IPS DF 6.9 (cell line): ENCODE measurements at places on chromosomes 16 and 17.

DNA sequence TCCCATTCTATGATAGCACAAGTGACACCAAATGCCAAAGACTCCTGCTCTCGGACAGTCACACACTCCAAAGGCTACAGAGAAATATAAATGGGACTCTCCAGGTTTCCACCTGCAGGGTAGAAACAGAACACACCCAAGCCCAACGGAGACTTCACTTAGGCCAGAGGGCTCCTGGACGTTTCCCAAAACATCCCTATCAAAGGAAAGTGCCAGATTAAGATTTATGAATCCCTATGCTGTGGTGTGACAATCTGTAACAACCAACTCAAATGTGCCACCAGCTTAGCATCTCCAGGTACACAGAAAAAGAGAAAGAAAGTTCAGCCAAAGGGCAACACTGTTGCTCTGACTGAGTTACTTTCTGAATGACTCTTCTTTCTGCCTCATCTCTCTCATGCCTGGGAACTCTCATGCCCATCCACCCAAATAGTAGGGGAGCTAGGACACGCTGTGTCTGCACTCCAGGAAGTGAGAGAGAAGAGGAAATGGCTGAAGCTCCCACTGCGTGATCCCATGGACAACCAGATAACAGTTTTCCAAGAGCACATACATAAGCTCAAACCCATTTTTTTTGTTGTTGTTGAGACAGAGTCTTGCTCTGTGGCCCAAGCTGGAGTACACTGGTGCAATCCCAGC lies 49.7 kb downstream of the SMG6 start:
- DNase-seq: no peak

DNA sequence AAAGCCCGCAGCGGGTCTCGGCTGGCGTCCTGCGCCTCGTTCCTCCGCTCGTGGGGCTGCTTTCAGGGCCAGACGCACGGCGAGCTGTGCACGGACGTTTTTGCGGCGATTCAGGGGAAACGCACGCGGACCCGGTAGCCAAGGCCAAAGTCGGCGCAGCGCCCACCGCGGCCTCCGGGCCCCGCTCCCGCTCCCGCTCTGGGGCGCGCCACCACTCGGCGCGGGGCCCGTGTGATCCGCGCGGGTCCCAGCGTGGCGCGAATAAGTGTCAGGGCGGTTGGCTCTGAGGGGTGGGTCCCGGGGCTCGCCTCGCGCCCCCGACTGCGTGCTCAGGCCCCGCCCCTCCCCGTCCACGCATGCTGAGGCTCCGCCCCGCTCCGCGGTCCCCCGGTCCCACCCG lies 694 bp upstream of the TBCD start:
- DNase-seq: no peak

DNA sequence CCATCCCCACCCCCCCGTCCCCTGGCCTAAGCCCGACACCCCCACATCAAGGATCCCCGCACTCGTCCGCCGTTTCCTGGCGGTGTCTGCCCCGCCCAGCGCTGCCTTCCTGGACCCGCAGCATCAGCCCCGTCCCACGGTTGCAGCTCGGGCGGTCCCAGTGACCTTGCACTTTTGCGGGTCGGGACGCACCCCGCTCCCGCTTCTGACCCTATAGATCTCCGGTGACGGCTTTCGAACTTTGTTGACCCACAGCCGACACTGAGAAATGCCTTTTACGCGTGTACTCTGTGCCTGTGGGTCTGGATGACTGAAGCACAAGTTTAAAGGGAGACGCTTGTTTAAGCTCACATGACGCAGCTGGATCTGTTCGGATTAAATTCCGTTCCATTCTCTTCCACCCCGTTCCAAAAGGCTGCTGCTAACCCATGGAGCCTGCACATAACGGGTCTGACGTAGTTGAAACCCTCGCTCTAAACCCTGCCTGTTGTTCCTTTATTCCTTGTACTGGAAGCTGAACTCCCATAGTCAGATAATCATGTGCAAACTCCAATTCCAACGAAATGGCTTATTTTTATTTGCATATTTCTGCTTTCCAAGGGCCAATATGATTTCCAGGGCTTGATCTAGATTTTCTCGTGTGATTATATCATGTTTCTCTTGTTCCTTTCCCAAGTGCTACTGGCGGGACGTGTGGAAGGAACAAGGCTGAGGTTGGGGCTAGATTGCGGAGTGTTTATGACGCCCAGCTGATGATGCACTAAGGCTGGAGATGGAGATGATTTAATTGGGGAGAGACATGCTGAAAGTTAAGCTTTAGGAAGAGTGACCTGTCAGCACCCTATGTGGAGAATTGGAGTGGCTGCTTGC lies 834 bp downstream of the FLYWCH1 start:
- no peak for DNase-seq

GRCh38 chr17:2025622-2026309 lies 632 bp upstream of the RTN4RL1 start:
- DNase-seq: no peak

- DNase-seq: no peak
These were observed 11.1 kb downstream of the PIMREG start for GRCh38 chr17:6455321-6455705.

DNA sequence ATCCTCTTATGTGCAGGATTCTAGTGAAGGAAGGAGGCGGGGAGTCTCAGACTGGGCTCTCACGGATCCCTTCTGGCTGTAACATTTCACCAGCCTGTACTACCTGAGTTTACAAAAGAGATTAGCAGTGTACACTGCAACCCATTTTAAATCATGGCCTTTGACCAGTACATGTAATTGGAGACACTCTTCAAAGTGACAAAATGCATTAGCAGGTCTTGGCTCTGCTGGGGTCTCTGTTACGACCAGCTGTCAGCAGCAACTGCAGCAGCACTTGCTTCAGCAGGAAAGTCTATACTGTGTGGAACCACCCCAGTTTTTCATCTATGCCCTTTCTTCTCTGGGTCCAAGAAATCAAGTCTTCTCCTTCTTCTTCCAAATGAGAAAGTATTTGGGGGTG lies 322.8 kb upstream of the ASIC2 start:
- no peak for DNase-seq

DNA sequence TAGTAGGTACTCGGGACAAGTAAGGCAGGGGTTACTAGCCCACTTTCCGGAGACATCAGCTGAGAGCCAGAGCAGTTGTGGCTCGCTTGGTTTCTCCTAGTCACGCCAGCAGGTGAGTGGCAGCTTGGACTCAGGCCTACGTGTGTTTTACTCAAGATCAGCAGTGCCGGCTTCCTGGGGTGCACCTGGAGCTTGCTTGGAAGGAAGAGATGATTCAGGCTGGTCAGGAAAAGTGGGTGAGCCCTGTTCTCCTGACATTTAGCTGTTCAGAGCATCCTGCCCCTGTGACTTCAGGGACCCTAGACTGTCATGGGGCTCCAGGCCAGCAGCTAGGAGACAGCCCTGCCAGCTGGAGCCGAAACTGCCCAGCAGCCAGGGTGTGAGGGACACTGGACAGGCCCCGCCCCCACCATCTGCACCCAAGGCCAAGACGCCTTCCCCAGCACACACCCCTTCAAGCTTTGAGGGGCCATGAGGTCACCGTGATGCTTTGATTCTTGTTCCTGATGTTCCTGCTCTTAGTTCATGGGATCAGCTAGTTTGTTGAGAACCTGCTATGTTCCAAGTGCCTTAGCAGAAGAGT lies 238.0 kb upstream of the CIBAR2 start:
- DNase-seq: no peak

GRCh38 chr16:67429053-67429798 lies 1.7 kb upstream of the HSD11B2 start:
- DNase-seq: no peak

DNA sequence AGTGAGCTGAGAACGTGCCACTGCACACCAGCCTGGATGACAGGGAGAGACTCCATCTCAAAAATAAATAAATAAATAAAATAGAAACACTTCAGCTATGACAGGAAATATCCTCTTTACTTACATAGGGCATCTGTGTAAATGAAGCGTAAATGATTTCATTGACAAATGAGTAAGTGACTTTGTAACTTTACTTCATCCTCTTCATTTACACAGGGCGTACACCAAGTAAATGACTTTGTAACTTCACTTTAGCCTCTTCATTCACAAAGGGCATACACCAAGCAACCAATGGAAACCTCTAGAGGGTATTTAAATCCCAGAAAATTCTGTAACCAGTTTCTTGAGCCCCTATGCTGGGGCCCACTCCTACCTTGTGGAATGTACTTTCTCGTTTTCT lies 16.2 kb upstream of the KLHDC4 start:
- no peak for DNase-seq
